ENCODE measurements at places on chromosomes 13 and 19.

GRCh38 chr19:47111006-47111621 lies 2.5 kb downstream of the ZC3H4 start:
- peak; percentile 25 for DNase-seq

DNA sequence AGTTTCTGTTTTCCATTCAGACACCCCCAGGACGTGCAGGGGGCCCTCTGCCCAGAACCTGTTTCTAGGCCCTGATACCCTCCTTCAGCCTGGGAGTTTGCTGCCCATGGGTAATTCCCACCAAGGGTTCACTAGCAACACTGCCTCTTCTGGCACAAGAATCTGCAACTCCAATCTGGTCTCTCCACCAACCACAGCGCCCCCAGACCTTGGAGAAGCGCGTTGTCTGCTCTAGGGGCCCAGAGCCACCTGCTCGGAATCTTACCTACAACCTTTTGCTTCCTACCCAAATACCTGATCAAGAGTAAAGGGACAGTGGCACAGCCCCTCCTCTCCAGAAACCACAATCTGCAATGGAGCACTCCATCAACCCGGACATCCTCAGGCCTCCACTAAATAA lies 763 bp downstream of the ZNF180 start:
- DNase-seq, result no peak

DNA sequence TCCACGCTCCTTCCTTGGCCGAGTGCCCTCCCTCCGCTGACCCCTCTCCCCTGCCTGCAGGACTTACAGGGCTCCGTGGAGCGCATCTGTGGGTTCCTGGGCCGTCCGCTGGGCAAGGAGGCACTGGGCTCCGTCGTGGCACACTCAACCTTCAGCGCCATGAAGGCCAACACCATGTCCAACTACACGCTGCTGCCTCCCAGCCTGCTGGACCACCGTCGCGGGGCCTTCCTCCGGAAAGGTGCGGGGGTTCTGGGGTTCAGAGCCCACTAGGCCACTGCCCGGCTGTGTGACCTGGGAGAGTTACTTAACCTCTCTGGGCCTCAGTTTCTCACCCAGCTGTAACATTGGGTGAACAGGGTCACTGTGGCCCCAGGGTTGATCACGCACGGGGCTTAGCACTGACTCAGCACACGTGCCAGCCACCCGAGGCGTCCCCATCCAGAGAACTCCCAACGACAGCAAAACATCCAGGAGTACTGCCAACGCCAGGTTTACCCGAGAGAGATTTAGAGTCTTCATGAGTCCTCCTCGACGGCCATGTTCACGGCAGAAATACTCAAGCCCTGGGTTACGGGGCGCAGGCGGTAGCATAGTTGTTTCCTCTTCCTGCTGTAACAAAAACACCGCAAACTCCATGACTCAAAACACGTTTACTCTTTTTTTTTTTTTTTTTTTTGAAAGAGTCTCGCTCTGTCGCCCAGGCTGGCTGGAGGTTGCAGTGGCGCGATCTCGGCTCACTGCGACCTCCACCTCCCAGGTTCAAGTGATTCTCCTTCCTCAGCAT lies 9.7 kb upstream of the SPACA4 start:
- no peak for DNase-seq

GRCh38 chr13:46377554-46377953 lies 9.5 kb downstream of the RUBCNL start:
- no peak for DNase-seq

DNA sequence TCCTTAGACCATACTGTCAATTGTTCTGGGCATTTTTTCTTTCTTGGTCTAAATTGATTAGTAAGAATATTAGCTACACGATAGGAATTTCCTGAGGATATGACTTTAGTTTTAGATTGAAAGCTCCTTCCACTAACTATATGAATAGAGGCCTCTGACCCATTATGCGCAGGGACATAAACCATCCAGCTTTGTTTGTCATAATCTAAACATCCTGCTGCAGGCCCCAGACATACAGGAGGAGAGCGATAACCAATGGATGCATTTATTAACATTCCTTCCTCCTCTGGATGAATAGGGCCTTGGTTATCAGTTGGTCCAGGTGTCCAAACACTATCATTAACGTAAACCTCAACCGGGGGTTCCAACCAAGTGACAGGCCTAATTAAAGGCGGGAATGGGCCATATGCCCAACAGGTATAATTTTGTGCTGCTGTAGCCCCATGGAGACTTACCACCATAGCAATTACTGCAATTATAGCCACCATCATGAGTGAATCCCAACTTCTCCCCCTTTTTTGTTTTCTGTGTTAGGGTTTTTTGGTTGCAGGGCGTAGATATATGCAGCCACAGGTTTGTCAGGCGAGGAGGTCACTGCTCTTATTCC lies 32.6 kb downstream of the CLEC4M start:
- DNase-seq, result no peak

DNA sequence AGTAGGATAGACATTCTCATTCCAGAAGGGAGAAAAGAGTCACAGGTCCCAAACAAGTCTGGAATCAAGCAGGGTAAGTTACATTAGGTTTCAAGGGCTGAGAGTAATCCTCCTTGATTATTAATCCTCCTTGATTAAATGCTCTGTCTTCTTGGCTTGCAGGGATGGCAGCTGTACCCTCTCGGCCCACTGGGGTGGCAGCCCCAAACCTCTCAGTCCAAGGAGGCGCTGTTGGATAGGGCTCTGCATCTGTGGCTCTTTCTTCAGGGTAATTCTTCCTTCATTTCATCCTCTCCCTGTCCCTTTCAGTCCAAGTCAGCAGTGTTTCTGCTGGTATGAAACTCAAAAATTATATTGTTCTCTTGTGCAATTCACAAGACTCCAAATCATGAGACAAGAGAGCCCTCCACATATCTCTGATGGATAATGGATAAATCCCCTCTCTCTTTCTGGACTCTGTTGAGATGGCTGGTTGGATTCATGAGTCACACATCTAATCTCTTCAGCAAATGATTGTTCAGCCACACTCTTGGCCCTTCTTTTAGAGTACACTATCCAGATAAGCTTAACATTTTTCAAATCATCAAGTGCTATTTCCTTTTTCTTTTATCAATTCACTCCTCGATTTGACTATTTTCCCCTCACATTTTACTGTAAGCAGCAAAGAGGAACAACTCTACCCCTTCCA lies 323.7 kb upstream of the HTR2A start:
- DNase-seq, result no peak

GRCh38 chr13:101829484-101829883 lies 377.0 kb downstream of the ITGBL1 start:
- DNase-seq, result no peak

DNA sequence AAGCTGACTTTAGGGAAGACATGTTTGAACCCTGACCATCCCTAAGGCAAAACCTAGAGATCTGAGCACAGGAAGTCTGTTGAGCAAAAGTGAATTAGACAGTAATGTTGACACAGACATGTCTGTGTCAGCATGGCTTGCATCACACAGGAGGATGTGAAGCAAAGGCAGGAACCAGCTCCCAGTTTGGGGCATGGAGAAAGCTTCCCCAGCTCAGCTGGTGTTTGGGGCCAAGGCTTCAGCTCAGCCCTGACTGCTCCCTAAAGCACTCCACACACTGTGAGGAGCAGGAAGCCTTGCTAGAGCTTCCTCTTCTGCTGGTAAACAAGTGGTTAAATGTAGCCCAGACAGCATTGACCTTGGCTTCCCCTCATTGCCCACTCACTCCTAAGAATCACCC lies 153.8 kb upstream of the UBL3 start:
- DNase-seq, result no peak

DNA sequence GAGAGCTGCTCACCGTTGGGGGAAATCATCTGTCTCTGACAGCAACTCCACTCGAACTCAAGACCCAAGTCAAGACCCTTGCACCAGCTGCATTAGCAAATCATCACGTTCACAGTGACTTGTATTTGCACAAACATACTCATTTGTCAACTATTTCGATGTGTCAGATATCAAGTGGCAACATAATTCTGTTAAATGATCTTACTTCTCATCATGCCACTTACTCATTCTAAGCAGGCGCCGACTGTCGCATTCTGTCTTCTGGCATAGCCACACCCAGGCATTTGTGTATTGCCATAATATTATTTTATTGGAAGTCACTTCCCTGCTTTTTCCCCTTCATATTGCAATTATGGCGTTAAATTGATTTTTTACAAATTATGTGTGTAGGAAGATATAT lies 23.0 kb upstream of the ATP1A3 start:
- DNase-seq, result no peak

DNA sequence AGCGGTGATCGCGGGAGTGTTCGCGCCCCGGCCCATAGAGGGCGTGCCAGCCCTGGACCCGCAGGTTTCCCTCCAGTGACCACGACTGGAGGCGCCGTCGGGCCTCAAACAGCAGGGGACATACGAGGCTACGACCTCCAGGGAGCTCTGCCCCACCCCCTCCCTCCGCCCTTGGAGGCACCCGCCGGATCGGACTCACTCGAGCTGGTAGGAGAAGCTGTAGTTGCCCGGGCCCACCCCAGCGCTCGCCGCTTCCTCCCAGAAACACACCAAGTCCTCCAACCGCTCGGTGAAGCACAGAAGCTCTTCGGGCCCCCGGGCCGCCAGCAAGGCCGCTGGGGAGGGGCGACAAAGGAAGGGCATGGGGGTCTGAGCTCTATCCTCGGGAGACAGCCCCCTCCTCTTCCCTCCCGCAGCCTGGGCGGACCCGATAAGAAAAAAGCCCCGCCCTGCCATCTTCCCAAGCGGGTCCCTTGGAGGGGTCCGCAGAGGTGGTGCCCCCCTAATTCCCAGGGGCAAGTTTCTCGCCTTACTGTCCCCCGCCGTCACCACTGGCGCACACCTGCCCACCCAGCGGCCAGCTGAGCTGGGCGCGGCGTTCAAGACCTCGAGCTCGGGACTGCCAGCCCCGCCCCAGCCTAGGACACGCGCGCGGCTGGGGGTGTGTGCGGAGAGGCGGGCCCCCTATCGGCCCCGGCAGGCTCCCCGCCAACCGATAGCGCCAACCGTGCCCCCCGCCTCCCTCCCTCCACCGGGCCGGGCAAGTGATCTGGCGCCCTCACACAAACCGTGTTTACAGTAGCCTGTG lies 1.0 kb downstream of the EPOR start:
- no peak for DNase-seq

DNA sequence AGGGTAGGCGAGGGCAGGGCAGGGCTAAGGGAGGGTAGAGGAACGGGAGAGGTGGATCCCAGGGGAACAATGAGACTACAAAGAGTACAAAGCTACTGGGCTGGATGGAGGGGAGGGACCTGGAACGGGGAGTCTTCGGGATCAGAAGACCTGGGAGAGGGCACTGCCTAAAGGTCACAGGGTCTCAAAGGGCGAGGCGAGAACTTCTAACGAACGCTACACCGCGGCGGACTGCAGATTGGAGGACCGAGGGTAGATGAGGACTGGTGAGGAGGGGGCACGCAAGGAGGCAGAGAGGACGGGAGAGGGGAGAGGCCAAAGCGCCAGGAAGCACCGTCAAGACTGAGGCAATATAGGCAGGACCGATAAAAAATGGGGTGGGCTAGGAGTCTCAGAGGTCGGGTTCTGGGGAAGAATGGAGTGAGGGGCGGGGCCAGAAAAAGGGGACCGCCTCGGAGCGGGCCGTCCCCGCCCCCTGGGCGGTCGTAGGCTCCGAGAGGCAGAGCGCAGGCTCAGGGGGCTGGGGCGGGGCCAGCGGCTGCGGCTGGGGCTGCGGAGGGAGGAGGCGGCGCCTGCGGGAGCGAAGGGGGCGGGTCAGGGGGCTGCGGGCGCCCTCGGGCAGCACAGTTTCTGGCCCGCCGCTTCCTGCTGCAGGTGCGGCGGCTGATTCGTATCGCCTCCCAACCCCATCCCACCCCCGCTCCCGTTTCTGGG lies 1.3 kb upstream of the KCNC3 start:
- DNase-seq, result peak; percentile 73

DNA sequence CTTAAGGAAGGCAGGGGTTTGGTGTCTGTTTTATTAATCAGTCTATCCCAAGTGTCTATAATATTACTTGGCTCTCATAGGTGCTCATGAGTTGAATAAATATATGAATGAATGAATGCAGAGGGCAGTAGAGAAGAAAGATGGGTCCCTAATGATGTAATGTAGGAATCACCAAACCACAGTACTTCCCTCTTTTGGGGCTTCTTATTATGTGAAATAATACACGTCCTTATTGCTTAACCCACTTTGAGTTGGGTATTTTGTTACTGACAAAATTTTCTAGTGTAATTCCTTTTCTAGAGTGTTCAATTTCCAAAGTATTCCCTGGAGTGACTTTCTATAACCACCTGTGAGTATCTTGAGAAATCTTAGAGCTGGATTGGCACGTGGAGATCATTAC lies 13.2 kb downstream of the KLK5 start:
- no peak for DNase-seq

GRCh38 chr13:52862358-52863206 lies 14.1 kb upstream of the PCDH8 start:
- DNase-seq, result no peak

- no peak for DNase-seq
Observed at GRCh38 chr13:98189841-98190505, 12.9 kb upstream of the RNF113B start.

DNA sequence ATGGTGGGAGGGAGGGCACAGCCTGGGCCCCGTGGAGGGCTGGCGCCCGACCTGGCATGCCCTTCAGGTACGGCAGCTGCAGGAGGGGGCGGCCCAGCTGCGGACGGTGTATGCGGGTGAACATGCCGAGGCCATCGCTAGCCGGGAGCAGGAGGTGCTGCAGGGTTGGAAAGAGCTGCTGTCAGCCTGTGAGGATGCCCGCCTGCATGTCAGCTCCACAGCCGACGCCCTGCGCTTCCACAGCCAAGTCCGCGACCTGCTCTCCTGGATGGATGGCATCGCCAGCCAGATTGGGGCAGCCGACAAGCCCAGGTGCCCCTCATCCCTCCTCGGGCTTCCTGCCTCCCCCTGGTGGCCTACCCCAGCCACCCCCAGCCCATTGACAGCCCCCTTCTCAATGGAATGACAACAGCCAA lies 16.6 kb upstream of the SHKBP1 start:
- DNase-seq, result no peak

- DNase-seq, result no peak
Observed at GRCh38 chr13:69459346-69459745, 648.3 kb upstream of the ATXN8OS start.

GRCh38 chr13:76446191-76446590 lies 440.0 kb downstream of the KCTD12 start:
- no peak for DNase-seq

GRCh38 chr13:95349267-95349666 lies 48.0 kb upstream of the ABCC4 start:
- no peak for DNase-seq

- DNase-seq, result no peak
Observed at GRCh38 chr13:38590796-38591507, 95.9 kb upstream of the FREM2 start.

GRCh38 chr19:12202250-12202649 lies 39.4 kb downstream of the ZNF136 start:
- no peak for DNase-seq

GRCh38 chr13:91986761-91987483 lies 588.5 kb downstream of the GPC5 start:
- DNase-seq, result no peak

GRCh38 chr19:6925801-6926751 lies 38.7 kb downstream of the ADGRE1 start:
- no peak for DNase-seq

DNA sequence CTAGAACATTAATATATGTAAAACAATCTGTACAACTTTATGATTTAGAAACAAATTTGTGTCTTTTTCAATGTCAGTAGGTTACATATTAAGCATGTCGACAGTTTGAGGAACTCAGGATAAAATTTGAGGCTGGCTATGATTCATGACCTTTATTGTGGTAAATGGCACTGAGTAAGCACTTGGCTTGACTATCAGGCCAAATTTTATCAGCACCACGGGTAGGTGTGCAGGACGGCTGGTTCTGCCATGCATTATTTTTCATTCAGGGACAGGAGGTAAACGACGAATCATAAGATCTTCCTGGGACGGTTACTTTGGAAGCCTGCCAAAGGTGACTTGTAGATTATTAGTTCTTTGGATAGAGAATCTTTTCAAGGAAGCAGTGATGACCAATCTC lies 19.9 kb upstream of the CYP4F8 start:
- DNase-seq, result no peak
